Hindlimb muscle (tissue), 1 donor: ENCODE measurements at places on chromosomes 7 and 10. TPM values are rescaled to one million over a fixed set of nuclear protein-coding genes. Genes with fewer than 3 reads are reported as not detected.
A peak's percentile ranks its signal among the peaks of the same experiment; 100 is the strongest.

Gene CABCOCO1
- 0.53 TPM for polyA plus RNA-seq

DNA sequence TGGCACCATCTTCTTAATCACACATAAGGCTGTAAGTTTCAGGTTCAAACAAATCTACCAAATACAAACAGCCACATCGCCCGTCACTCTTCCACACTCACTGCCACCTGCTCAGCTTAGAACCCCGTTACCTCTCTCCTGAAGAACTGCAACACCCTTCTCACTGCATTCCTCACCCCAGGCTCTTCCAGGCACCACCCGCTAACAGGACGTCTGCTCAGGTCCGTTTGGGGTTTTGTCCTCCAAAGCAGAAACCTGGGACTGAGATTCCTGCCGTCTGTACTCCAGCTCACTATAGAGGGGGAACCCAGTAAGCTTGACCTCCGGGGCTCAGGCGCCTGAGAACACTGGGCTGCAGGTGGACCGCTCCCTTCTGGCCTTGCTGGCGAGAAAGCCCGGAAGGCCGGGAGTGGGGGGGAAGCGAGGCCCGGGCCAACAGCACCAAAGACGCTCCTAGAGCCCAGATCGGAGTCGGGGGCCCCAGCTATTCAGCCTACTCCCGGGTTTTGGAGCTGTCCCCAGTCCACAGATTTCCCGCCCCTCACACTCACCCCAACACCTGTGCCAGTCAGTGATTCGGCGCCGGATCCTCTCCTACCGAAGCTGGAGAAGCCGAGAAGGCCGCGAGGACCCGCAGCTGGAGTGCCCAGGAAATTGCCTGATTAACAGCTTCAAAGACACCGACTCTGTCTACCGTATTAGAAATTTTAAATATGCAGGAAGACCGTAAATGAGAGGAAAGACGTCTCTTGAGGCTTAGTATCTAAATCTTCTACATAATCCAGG is at the start of gene AP3M1:
Gene AP3M1, minus strand, starts transcription at position 625 of the 786 bp plus-strand sequence. CDS start 12,449 bp downstream, outside the sequence.
- DNase-seq: no peak

GRCh38 chr10:78805176-78805575 is 263.6 kb upstream of the ZMIZ1 start:
- DNase-seq: peak; percentile 88

DNA sequence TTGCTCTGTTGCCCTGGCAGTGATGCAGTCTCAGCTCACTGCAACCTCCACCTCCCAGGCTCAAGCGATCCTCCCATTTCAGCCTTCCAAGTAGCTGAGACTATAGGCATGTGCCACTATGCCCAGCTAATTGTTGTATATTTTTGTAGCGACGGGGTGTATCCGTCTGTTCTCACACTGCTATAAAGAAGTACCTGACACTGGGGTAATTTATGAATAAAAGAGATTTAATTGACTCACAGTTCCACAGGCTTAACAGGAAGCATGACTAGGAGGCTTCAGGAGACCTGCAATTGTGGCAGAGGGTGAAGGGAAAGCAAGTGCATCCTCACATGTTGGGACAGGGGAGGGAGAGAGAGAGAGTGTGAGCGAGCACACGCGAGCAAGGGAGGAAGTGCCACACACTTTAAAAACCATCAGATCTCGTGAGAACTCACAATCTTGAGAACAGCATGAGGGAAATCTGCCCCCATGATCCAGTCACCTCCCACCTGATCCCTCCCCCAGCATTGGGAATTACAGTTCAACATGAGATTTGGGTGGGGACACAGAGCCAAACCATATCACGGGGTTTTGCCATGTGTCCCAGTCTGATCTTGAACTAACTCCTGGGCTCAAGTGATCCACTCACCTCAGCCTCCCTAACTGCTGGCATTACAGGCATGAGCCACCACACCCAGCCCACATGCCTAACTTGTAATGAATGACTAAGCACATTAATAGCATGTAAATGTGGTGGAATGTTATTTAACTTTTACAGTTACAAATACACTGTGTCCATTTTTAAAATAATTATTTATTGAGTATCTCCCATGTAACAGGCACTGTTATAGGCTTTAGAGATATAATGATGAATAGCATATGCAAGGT is 65.5 kb downstream of the RALA start:
- DNase-seq: no peak

DNA sequence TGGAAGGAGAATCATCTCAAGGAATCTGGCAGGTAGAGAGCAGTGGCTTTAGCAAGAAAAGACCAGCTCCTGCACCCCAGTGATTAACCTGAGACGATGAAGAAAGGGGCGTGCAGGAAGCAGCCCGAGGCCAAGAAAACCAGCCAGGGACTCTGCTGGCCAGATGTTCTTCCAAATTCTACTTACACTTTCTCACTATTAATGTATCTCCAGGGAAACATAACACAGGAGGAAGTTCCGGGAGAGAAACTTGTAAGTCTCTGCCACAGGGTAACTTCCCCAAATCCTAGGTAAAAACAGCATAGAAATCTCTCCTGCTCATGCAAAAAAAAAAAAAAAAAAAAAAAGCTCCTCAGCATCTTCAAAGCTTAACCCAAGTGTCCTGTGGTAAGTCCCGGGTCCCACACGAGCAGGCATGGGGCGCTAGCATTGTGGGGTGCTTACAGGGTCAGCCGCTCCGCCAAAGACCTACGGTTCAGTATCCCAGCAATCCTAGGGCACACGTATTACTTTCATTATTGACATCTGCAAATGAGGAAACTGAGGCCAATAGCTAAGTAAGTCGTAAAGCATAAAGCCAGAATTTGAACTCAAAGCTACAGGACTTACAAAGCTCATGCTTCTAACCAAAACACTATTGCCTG is 97.2 kb upstream of the GNA12 start:
- DNase-seq: no peak

Gene ZNF239
- polyA plus RNA-seq: 8.1 TPM

Gene SPAG6
- 6.5 TPM for polyA plus RNA-seq

- DNase-seq: no peak
Measured at GRCh38 chr10:103186128-103186527, 6.9 kb downstream of the NT5C2 start.

Gene PTPRZ1
- 2.6 TPM for polyA plus RNA-seq

DNA sequence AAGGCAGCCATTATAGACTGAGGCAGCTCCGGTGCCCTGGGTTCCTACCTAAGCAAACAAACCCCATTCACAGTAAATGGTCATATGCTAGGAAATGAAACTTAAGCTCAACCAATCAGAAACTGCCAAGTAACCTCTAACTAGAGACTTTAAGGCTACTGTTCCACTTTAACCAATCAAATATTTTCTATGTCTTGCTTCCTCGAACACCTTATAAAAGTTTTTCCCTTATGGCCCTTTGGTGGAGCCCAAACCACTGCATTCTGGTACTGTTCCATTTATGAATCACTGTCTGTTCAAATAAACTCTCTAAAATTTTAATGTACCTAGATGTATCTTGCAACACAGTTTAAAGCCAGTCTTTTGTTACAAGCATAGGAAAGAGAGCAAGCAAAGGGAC is 361.1 kb downstream of the HGF start:
- DNase-seq: no peak

Gene IFIT1B
- 0.25 TPM for polyA plus RNA-seq

DNA sequence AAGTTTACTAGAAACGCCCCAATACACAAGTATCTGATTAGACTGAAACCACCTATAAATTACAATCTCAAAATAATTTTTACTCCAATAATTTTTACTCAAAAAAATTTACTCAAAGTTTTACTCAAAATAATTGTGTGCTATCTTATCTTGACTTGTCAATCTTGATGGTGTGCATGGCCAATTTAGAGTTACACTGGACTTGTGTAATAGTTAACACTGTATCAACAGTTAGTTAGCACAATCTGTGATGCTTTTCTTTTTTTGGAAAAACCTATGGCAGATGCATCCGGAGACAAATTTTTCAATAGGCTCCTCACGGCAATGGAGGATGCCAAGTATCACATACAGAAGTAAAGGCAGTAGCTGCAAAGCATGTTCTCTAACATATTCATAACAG is 24.9 kb downstream of the LMOD2 start:
- DNase-seq: no peak

Gene BTBD16
- polyA plus RNA-seq: 0.39 TPM

Gene OR13A1
- not detected for polyA plus RNA-seq

DNA sequence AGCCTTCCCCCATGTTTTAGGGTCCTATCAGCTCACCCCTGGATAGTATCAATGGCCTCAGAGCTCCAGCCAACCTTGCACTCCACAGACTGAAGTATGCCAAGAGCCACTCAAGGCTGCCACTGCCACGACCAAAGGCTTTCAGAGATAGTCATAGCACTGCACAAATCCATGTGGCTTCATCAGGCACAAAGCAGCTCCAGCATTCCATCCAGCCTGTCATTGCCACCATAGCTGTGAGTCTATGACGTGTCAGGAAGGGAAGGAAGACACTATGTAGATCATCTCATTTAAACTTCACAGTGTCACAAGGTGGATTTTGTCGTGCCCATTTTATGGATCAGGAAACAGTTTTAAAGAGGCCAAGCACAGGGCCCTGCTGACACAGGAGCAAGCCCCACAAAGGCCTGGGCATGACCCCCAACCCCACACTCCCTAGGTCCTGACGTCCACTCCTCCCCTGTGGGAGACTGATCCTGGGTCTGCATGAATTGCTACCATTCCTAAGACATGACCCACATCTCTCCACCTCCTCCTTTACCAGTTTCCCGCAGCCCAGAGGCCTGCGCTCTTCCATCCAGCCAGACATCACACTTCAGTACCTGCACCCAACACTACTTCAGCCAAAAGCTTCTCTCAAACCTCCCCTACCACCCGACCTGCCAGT is 119.4 kb downstream of the DIP2C start:
- DNase-seq: no peak

DNA sequence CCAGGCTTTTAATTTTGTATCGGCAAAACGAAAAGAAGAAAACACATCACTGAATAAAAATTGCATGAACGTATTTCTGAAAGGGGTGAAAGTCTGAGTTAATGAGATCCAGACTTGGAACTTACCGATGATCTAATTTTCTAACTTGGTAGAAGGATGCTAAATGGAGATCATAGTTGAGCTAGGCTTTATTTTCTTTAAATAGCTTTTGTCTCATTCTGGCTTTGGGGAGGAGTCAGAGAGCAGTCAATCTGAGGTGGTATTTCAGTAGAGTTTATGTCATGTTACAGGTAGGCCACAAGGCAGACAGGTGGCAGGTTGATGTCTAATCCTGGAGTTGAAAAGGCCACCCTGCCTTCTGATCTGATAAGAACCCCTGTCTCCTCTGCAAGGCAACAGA is 161.9 kb downstream of the KIAA1217 start:
- no peak for DNase-seq

DNA sequence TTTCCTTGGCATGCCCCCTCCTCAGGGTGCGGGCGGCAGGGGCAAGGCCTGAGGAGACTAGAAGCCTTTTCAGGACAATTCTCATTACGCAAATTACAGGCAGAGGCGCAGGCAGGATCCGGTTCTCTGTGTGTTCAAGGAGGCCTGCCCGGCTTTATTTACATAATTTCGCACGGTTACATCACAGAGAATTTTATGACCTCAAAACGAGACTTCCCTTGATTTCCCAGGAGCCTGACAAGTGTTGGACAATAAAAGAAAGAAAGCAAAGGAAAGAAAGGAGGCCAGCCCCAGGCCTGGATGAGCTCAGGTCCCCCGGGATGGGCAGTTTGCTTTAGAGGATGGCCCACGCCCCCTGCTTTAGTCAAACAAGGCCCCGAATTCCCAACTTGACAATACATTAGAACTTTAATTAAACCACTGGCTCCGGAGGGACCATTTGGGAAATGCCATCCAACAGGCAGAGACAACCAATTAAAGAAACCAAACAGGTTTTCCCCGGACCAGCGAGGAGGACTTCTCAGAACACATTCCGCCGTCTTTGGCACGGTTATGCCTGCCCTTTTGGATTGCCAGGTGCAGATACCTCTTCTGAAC is 2.9 kb downstream of the MNX1 start:
- no peak for DNase-seq

DNA sequence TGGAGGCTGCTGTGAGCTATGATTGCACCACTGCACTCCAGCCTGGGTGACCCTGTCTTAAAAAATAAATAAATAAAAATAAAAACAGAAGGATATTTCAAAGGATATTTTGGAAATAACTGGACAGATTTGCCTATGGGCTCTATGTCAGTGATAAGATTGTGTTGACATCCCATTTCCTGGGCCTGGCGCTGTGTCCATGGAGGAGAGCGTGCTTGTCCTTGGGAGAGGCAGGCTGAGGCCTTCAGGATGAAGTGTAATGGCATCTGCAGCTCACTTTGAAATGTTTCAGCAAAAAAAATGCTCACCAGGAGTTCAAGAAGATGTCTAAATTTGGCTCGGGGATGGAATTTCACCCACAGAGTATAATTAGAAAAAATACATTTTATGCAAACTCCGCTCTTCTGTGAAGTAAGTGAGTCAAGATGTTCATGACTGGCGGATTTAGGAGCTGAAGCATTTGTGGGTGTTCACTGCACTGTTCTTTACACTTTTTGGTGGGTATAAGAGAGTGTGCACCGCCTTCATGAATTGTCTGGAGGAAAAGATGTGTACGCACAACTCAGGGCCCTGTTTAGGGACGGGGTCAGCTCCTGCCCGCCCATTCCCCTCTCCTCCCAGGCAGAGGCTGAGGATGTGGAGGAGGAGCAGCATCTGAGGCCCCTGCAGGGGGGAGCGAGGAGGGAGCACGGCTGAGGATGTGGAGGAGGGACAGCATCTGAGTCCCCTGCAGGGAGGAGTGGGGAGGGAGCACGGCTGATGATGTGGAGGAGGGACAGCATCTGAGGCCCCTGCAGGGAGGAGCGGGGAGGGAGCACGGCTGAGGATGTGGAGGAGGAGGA is 18.5 kb upstream of the FOXL3 start:
- DNase-seq: no peak

GRCh38 chr10:132832186-132832969 is 46.4 kb upstream of the NKX6-2 start:
- DNase-seq: no peak

DNA sequence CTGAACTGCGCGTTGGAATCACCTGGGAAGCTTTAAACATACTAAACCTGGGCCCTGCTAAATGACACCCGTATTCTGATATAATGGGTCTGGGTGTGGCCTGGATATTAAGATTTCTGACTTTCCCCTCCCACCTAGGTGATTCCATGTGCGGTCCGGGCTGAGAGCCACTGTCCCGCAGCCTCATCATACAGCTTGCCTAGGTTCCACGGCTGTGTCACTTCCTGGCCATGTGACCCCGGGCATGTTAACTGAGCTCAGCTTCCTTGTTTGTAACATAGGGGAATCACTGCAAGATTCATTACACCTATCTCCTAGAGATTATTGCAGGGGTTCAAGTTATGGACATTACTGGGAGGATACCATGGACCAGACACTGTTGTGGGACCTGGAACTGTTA is 472.7 kb upstream of the GALNT17 start:
- no peak for DNase-seq

Gene TCF7L2
- polyA plus RNA-seq: 55.8 TPM

GRCh38 chr10:6089334-6090219 is 743 bp downstream of the RBM17 start:
- DNase-seq: no peak

- no peak for DNase-seq
Measured at GRCh38 chr10:60883187-60883586, 60.8 kb downstream of the RHOBTB1 start.

- DNase-seq: no peak
Measured at GRCh38 chr10:51389415-51390321, 309.7 kb downstream of the CSTF2T start.
